Activated CD4-positive, CD25-positive, alpha-beta regulatory T cell (primary cell): ENCODE measurements at places on chromosomes 7 and 10.

DNA sequence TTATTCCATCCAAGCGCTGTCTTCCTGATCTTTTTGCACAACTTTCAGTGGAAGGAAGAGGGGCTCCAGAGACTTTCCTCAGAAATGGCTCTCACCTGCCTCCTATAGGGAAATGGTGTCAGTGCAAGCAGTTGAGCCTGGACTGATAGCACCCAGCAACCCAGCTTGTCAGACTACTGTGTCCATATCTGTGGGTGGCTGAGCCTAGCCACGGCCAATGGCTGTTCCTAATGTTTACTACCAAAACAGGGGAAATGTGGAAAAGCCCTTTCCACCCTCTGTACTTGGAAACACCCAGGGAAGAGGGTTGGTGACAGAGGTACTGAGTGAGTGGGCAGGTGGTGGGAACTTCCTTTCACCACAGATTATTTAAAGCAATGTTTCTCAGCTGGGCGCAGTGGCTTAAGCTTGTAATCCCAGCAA lies 4.3 kb upstream of the YKT6 start:
- DNase-seq: no peak

GRCh38 chr10:78292982-78293865 lies 259.6 kb downstream of the RPS24 start:
- no peak for DNase-seq

DNA sequence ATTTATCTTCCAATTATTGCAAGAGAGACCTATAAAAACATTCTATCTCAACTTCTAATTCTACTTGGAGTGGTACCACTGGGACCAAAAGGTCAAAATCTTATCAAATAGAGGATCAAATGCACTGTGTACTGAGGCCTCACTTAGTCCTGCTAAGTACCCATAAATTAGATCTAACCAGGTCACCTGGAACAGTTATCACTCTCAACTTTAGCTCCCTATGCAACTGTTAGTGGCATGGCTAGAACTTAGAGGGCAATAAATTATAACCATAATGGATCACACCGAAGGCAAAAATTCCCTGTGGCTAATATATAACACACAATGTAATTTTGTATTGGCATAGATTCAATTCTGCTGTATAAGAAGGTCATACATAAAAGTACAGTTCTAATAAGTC lies 428.9 kb downstream of the PCDH15 start:
- DNase-seq: no peak

DNA sequence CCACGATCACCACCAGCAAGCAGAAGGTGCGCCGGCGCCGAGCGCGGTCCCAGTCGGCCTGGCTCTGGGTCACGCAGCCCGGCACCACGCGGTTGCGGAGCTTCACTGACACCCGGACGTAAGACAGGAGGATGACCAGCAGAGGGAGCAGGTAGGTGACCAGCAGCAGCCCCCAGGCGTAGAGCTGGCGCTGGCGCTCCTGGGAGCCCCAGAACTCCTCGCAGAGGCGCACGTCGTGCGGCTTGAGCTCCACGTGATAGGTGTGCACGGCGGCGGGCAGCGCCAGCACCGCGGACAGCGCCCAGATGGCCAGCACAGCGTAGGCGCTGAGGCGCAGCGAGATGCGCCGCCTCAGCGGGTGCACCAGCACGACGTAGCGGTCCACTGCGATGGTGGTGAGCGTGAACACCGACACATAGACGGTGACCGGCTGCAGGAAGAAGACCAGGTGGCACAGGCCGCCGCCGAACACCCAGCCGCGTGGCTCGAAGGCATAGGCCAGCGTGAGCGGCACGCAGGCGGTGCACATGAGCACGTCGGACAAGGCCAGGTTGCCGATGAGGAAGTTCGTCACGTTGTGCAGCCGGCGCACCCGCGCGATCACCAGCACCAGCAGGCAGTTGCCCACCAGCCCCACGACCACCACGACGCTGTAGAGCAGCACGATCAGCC lies 920 bp downstream of the PRLHR start:
- no peak for DNase-seq

DNA sequence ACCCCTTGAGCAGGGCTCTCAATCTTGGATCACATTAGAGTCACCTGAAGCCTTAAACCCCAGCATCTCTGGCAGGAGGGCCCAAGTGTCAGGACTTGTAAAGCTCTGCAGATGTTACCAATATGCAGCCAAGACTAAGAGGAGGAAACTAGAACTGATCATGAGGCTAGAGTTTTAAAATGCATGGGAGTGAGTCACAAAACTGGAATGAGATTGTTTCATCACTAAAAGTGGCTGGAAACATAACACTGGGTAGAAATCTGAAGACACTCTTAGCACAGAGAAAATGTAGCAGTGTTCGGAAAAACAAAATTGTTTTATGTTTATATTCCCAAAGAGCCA lies 63.3 kb upstream of the GHITM start:
- no peak for DNase-seq

- no peak for DNase-seq
Observed at GRCh38 chr7:49500741-49501140, 272.7 kb upstream of the VWC2 start.

DNA sequence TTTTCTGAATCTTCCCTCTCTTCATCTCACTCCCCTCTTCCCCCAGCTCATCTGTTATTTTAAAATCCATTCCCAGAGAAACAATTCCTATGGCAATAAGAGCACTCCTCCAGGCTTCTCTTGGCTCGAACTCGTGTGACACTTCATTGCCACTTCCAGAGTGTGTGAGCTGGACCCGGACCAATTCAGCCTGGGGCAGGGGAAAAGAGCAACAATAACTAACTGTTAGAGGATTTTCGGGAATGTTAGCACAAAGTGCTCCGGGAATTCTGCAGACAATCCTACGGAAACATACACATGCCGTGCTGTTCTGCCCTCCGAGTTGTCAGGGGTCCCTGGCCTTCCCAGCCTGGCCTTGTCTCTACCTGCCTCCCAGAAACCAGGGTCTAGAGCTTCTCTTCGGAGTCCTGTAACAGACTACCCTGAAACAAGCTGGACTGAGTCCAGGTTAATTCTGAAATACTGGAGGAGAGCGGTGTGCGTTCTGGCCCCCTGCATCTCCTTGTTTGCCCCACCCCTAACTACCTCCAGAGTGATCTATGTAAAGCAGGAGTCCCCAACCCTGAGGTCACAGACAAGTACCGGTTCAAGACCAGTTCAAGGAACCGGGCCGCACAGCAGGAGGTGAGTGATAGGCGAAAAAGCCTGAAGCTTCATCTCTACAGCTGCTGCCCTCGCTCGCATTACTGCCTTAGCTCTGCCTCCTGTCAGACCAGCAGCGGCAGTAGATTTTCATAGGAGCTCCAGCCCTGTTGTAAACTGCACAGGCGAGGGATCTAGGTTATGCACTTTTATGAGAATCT lies 11.3 kb downstream of the COL26A1 start:
- no peak for DNase-seq

GRCh38 chr10:83820033-83820432 lies 319.3 kb upstream of the GHITM start:
- DNase-seq: no peak

- no peak for DNase-seq
Observed at GRCh38 chr7:727104-727805, at the start of gene PRKAR1B. TSS of gene PRKAR1B (minus strand) at chr7:727281. CDS start at chr7:711505, 15,776 bp downstream.

DNA sequence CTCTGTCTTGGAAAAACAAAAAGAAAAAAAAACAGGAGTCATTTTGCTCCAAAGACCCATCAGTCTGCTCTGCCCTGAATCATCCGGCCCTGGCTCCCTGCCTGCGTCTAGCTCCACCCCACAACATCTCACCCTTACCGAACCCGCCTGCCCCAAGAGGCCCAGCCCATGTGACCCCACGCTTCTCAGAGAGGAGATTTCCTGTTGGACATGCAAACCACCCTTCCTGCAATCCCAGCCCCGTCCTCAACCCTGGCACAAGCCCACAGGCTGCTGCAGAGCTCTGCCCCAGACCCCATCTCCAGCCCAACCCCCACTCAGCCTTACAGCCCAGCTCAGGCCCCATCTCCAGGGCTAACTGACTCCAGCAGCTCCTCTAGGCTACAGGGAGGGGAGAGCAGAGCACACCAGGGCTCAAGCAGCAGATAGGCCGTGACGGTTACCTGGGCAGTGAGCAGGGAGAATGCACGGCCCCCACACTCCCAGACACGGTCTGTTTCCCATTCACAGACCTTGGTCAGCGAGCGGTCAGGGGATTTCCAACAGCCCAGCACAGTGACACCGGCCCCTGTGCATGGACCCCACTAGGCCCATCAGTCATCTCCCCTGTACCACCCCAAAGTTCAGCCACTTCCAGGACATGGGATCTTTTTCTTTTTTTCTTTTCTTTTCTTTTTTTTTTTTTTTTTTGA lies 69.9 kb upstream of the GTF2I start:
- DNase-seq: no peak

- DNase-seq: no peak
Observed at GRCh38 chr7:50729962-50730361, 52.7 kb downstream of the GRB10 start.
